ENCODE measurements at places on chromosomes 6 and 20. TPM values are rescaled to one million over a fixed set of nuclear protein-coding genes. Genes with fewer than 3 reads are reported as not detected.

DNA sequence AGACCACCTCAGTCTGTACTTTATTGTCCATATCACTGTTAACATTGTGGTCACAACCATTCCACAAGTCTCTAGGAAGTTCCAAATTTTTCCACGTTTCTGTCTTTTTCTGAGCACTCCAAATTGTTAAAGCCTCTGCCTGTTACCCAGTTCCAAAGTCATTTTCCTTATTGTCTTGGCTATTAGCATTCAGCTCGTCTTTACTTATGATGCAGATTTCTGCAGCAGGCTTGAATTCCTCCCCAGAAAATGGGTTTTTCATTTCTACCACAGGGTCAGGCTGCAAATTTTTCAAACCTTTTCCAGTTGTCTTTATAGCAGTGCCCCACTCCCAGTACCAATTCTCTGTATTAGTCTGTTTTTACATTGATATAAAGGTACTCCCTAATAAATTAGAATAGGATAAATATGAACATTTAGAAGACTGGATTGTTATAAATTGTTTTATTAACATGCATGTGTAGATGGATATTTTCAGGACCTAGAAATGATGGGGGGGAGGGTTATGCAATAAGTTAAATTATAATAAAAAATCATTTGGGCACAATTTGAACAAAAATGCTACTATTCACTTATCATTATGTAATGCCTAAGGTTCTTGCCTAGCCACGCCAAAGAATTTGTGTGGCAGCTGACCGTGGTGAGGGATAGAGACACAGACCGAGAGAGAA, 595.3 kb upstream of the ADGRB3 start:
- DNase-seq, result no peak

DNA sequence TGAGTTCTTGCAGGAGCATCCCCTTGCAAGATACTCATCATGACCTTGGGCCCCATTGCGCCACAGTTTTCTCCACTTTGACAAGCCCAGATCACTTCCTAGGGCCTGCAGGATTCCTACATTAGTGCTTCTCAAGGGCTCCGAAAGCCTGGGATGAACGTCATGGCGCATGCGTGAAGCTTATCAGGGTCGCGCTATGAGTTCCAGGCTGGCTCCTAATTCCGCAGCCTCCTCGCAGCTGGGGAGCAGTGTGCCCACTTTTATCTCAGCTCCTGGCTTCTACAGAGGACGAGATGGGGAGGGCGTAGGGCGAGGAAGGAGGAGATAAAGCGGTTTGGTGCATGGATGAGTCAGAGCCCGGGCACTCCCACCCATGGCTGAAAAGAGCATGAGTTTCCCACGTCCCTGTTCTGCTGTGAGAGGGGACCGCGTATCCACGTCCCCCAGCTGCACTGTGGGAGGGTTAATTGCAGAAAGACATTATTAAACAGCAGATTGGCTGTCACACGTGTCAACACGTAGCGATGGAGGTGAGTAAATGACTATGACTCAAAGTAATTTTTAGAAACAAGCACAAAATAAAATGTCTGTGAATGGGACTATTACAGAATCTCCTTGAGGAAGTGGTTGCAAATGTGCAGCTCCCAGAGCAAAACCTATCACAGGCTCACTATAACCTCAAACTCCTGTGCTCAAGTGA, 72.9 kb upstream of the DSP start:
- DNase-seq, result no peak

- no peak for DNase-seq
Observed at GRCh38 chr6:148118244-148118643, 224.4 kb upstream of the SASH1 start.

GRCh38 chr6:51901766-51902764, 185.3 kb downstream of the PKHD1 start:
- DNase-seq, result no peak

- no peak for DNase-seq
Observed at GRCh38 chr6:46393940-46394337, 97.3 kb downstream of the RCAN2 start.

DNA sequence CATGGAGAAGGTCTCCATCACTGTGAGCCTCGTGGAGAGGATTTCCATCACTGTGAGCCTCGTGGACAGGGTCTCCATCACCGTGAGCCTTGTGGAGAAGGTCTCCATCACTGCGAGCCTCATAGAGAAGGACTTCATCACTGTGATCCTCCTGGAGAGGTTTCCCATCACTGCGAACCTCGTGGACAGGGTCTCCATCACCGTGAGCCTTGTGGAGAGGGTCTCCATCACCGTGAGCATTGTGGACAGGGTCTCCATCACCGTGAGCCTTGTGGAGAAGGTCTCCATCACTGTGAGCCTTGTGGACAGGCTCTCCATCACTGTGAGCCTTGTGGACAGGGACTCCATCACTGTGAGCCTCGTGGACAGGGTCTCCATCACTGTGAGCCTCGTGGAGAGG, 140.4 kb downstream of the ERMARD start:
- DNase-seq, result no peak

GRCh38 chr6:52815167-52816092, 11.8 kb upstream of the GSTA1 start:
- DNase-seq, result peak; percentile 29

KAT14 gene
- polyA plus RNA-seq, result 14.7 TPM

SDHAF4 gene
- 8.8 TPM for polyA plus RNA-seq

DNA sequence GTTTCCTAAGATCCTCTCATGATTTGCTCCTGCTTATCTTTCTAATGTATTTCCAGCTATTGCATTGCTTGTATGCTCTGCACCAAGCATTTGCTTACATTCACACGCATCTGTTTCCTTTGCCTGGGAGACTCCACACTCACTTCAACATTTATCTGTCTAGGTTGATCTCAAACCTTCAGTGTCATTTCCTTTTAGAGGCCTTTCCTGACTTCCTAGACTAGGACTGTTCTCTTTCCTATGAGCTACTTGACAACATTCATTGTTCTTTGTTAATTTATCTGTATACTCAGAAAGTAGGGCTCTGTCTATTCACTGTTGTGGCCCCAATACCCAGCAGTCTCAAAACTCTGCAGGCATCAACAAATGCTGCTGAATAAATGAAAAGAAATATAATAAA, 84.4 kb downstream of the WASF1 start:
- DNase-seq, result no peak

- DNase-seq, result no peak
Observed at GRCh38 chr6:118968416-118968815, 33.5 kb upstream of the MCM9 start.

MROH8 gene
- 1.5 TPM for polyA plus RNA-seq
